ENCODE measurements at places on chromosomes 1 and 21.

GRCh38 chr1:109764561-109765482, 1.1 kb upstream of the EPS8L3 start:
- DNase-seq = no peak

GRCh38 chr21:16078382-16078781, 348.6 kb downstream of the USP25 start:
- no peak for DNase-seq

DNA sequence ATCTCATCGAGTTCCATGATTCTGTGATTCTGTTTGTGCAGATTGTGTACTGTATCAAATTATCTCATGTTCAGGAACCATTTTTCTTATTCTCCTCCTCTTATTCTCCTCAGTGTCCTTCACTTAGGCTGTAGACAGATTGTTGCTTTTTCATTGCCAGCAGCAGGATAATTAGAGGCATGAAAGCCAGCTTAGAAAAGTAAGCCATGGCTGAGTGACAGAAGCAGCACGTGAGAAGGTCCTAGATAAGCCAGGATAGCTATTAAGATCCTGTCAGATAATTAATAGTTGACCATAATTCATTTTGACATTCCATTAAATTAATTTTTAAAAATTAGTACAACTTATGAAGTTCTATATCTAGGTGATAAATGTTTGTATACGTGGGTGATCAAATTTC, 60.8 kb upstream of the PRKACB start:
- no peak for DNase-seq

DNA sequence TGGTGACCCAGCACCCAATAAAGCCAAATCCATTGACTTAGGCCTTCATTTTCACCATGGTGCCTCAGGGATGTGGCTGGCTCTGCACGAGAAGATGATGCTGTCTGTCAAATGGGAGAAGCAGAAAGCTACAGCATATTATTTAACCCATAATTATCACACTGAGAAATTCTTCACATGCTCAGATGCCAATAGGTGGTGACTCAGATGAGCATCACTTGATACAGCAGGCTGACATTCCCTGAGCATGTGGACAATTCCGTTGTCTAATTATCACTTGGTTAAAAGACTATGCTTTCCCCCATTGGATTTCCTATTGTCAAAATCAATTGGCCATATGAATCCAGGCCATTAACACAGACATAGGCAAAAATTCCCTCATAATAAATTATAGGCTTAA, 44.0 kb upstream of the HSD3B1 start:
- DNase-seq = no peak

DNA sequence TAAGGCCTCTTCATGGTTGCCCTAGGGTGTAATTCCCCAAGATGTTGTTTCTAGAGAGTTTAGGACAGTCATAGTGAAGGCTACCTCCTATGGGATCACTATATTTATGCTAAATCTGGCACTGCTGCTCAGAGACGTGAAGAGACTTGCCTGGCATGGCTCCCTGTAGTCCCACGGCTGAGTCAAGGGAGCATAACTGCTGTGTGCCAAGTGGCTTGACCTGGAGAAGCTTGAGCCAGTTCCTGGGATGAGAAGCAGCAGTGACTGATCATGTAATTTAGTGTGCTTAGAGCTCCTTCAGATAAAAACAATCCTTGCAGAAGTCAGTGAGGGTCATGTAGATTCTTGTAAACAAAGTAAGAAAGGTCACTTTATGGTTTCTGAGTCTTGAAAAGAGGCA, 68.9 kb upstream of the TSPAN2 start:
- DNase-seq = no peak

DNA sequence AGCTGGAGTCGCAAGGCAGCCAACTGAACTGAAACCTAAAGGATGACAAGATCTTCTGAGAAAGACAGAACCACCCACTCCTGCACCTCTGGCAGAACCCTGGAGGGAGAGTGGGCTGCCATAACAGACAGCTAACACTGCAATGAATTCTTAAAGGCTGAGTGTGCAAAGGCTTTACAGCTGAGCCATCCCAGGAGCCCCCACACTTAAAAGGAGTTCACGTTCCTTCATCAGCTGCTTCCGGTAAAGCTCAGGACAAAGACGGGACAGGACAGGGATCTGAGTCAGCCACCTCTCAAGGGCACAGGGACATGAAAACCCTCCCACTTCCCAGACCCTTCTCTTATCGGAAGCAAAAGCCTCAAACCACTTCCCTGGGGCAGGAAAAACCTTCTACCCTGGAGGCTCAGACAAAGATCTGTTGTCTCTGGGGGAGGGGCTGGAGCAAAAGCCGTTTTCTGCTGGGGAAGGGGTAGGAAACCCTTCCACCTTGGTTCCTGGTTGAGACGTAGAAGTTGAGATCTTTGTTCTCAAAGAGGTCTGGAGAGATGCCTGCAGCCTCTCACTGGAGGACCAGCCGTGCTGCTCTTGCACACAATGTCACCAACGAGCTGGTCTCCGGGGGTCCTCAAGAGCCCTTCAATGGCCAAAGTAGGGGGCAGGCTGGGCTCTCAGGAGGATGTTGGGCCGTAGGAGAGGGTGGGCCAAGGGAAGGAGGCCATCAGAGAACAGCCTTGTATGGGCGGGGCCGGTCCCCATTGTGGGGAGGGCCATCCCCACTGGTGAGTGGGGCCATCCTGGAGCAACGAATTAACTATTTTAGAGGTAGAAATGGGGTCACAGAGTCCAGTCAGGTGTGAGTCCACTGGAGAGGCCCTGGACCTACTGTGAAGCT, 452.4 kb downstream of the PTPRU start:
- DNase-seq = no peak

GRCh38 chr1:14994841-14995437, 158.6 kb upstream of the TMEM51 start:
- DNase-seq = no peak

DNA sequence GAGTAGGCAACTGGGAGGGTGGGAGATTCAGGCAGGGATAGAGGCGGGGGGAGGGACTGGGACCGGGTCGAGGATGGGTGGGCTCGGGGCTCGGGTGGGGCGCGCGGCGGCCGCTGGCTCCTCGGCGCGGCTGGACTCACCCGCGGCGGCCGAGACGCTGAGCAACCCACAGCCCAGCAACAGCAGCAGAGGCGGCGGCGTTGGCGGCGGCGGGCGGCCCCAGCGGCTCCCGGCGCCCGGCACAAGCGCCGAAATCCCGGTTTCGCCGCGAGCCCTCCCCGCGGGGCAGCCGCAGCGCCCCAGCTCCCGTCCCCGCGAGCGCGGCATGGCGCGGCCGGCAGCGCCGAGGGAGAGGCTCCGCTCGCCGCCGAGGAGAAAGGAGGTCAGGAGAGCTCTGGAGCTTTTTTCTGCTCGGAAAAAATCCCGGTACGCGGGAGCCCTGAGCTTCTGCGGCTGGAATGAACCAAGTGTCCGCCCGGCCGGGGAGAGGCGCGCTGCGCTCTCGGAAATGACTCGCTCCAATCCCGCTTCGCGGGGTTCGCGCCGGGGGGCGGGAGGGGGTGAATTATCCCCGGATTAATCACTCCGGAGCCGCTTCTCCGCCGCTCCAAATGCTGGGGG, at the start of gene CSMD2:
Gene CSMD2, minus strand, starts transcription at position 460 of the 621 bp plus-strand sequence. Its CDS starts 133 bp downstream, at position 327.
- DNase-seq = peak; percentile 63
